ENCODE measurements at places on chromosomes 3 and 15.
A peak's percentile ranks its signal among the peaks of the same experiment; 100 is the strongest.

GRCh38 chr3:188974856-188975599, 196.7 kb upstream of the TPRG1 start:
- DNase-seq, result no peak

GRCh38 chr15:72312605-72313447, 7.1 kb downstream of the CELF6 start:
- DNase-seq, result peak; percentile 78

GRCh38 chr3:122803977-122804376, 9.1 kb downstream of the SLC49A4 start:
- DNase-seq, result no peak

GRCh38 chr15:41983621-41984571, 11.5 kb upstream of the EHD4 start:
- peak; percentile 62 for DNase-seq

GRCh38 chr3:36893137-36893557, 51.7 kb downstream of the TRANK1 start:
- DNase-seq, result no peak

- DNase-seq, result peak; percentile 81
Observed at GRCh38 chr15:75663931-75664421, 16.3 kb downstream of the SNX33 start.

GRCh38 chr15:49881866-49882265, 237.2 kb downstream of the ATP8B4 start:
- DNase-seq, result no peak

GRCh38 chr3:111538111-111538510, 3.9 kb upstream of the CD96 start:
- no peak for DNase-seq

- no peak for DNase-seq
Observed at GRCh38 chr15:29352402-29352801, 82.8 kb upstream of the NSMCE3 start.

DNA sequence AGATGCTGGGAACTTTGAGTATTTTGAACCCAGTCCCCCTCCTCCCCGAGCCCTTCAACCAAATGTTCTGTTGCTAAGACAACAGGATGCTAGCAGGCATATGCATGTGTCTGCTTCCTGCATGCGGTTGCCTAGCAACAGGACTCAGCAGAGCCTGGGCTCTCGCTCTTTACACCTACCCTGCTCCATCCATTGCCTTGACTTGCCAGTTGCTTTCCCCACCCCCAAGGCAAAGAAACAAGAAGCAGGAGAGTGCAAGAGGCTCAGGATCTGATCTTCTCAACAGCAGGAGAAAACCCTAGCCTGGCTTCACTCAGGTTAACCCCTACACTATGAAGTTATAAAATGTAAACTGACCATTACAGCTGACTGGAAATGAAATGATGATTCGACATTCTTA, 393.0 kb downstream of the IGSF11 start:
- no peak for DNase-seq

DNA sequence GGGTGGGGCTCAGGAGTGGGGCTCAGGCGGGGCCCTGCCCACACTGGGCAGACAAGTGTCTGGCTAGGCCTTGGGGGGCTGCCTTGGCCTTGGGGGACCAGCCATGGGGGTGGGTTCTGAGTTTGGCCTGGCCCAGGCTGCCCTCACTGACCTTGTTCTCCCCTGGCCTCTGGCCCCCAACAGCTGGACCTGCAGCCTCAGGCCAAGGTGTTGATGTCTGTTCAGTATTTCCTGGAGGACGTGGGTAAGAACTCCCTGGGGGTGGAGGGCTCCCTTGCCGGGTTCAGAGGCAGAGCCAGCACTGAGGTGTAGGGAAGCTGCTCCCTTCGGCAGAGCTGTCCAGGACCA, 20.0 kb downstream of the PRKCD start:
- no peak for DNase-seq

GRCh38 chr3:184261854-184262763, 756 bp upstream of the CAMK2N2 start:
- DNase-seq, result no peak

DNA sequence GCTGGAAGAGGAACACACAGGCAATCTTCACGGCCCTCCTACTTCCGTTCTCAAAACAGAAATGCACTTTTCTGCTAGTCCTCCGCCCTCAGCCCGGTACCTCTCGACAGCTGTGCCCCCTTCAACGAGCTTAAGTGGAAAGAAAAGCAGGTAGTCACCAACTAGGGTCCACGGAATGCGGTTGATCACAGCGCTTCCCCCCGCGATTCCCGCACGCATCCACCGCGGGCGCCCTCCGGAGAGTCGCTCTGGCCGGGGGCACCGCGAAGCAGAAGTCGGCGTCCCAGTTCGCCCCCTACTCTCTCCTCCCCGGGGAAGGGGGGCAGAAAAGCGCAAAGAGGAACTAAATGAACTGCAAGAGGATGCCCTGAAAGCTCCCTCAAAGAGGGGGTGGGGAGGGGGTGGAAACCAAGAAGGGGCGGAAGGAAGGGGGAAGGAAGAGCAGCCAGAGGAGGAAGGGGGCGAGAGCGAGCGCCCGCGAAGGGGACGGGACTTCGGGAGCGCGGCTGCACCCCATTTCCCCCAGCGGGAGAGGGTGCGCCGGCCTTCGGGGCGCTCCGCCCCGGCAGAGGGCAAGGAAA, 738 bp downstream of the ACAP2 start:
- DNase-seq, result no peak

DNA sequence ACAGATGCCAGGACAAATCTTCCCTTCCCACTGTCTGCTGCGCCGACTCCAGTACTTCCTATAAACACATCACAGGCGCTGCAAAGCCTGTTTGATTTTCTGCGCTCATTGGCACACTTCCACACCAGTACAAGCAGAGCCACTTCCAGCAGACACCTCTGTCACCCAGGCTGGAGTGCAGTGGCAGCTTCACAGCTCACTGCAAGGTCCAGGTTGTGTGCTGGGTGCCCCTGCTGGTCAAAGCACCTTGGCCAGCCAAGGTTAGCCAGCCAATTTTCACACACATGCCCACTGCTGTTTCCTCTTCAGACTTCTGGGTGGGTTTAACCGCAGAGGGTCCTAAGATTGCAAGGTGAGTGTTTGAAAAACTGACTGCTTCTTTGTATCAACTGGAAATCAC, 4.9 kb downstream of the CHDH start:
- no peak for DNase-seq

DNA sequence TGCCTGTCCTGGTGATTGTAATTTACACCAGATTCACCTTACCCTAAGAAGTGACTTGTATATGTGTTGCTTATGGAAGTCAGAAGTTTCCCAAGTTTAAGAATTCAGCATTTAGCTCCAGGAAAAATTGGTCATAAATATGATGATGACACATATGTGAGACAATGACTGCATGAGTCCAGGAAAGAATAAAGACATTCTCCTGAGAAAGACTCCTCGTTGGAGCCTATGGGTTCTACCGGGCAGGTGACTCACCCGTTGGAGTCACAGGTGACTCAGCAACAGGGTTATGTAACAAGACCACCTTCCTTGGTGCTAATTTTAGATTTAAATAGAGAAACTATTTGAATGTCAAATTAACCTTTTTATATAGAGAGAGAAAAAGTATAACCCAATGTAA, 662.4 kb downstream of the FHIT start:
- DNase-seq, result peak; percentile 61

- DNase-seq, result no peak
Observed at GRCh38 chr3:177525987-177526712, 328.9 kb upstream of the TBL1XR1 start.

DNA sequence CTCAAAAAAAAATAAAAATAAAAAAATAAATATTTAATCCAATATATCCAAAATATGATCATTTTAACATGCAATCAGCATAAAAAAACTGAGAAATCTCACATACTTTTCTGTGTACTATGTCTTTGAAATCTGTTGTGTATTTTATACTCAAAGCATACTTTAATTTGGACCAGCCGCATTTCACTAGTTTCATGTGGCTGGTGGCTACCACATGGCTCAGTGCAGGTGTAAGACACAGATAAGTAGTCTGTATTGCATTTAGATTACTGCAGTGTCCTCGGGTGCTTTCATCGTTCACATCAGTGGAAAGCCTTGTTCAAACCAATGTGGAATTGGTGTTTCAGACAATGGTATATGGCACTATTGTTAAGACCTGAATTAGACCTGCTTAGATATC, 11.0 kb downstream of the CRTC3 start:
- no peak for DNase-seq

DNA sequence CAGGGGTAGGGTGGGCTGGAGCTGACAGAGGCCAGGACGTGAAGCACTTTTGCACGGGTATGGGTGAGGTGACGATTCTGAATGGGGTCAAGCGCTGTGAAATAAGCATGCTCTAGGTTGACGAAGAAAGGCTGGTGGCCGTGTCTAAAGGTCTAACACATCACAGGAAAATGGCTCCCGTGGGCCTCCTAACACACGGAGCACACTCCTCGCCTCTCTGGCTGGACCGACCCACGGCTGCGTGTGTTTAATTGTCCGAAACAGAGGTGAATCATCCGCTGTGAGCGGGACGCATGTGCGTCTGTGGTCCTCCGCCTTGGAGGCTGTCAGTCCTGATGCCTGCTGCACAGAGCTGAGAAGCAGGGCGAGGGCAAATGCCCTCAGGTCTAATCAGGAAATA, 130.6 kb downstream of the NSMCE3 start:
- peak; percentile 63 for DNase-seq

- DNase-seq, result no peak
Observed at GRCh38 chr3:108486338-108486737, 24.1 kb downstream of the MYH15 start.

GRCh38 chr3:107676469-107677309, 153.9 kb downstream of the BBX start:
- DNase-seq, result no peak

DNA sequence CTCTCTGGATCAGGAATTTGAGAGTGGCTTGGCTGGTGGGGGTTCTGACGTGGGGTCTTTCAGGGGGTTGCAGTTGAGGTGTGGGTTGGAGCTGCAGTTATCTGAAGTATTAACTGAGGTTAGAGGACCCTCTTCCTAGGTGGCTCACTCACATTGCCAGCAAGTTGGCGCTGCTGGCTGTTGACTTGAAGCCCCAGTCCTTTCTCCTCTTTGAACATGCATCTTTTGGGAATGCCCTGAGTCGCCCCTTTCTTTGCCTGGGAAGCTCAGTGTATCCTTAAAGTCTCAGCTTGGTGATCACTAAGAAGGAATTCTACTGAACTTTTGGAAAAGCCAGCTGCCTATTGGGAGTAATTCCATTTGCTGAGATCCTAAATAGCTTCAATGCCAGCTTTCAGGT, 13.0 kb upstream of the AMOTL2 start:
- no peak for DNase-seq

DNA sequence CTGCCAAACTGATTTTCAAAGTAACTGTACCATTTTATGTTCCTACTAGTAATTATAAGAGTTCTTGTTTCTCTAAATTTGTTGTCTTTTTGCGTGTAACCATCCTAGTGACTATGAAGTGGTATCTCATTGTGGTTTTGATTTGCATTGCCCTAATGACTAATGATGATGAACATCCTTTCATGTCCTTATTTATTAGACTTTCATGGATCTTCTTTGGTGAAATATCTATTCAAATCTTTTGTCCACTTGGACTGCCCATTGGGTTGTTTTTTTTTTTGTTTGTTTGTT, 3.6 kb downstream of the OXSR1 start:
- DNase-seq, result no peak

DNA sequence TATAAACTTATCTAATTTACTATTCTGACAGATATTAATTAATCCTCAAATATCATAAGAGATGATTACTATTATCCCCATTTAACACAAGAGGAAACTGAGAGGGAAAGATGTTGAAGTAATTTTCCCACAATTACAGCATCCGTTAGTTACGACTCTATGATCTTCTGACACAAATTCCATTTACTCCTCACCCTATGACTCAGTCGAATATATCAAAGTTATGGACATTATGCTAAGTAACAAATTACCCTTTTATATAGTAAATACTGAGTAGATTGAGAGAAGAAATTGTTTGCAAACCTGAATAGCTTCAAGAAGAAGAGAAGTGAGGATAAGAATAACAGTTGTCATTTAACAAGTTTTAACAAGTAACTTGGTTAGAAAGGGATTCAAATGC, 340.0 kb downstream of the TBC1D5 start:
- no peak for DNase-seq

DNA sequence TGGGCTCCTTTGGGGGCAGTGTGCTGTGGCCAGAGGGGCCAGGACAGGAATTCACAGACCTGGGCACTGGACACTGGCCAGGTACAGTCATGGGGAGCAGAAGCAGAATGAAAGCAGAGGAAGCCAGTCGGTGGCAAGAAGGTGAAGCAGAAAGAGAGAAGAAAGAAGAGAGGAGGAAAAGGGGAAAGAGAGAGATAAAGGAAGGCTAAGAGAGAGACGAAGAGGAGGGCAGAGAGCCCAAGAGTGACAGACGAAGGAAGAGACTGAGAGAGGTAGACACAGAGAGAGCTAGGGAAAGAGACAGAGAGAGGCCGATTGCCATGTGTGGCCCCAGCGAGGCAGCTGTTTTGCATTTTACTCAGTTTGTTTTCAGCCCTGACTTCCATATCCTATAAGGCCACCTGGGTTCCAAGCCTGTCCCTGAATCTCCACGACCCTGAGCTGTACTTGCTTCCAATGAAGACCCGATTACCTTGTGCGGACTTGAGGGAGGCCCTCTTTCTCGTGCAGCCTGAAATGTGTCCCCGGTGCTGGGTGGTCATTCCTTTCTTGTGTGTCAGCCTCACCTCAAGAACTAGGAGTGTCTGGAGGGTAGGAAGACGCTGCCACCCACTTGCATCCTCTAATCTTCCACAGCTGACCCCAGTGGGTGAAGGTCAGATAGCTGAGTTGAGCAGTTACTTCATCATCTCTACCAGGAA, 73.9 kb downstream of the LSM3 start:
- no peak for DNase-seq

- no peak for DNase-seq
Observed at GRCh38 chr3:168213920-168214319, 118.2 kb upstream of the GOLIM4 start.

- peak; percentile 92 for DNase-seq
Observed at GRCh38 chr3:184234224-184234623, 4.8 kb downstream of the VWA5B2 start.

- no peak for DNase-seq
Observed at GRCh38 chr3:186640929-186641328, 730 bp downstream of the FETUB start.

DNA sequence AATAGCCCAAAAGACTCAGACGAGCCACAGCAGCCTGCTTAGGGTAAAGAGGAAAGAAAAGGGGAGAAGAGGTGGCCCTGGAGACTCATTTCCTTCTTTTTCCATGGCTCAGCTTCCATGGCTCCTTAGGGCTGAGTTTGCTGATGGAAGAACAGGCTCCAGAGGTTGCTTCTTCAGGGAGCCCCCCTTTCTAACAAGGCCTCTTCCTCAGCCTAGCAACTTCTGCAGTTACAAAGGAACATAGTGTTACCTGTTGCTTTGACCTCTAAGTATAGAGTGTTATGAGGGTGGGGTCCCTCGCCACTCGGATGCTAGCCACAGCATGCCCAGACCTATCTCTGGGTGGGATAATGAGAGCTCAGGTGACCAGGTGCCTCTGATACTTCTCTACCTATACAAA, 43.2 kb upstream of the SPESP1 start:
- no peak for DNase-seq

DNA sequence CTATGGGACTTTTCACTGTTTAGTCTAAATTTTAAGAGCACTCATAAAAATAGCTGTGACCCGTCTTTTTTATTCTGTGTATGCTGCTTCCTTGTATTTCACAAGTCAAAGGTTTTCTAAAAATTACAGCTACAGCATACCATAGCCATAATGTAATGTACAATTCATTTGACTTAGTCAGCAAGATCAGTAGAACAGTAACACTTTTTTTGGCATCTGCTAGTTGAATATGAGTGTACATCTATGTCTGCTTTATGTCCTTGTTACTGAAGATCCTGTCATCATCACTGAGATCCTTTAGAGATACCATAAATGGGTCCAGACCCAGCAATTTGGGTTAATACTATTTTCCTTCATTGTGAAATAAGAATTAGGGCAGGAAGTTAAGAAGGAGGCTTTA, 42.2 kb downstream of the CMSS1 start:
- no peak for DNase-seq

All from RWPE2 (cell line).